CD4-positive, CD25-positive, alpha-beta regulatory T cell (primary cell): ENCODE measurements at places on chromosomes 16 and 17. TPM values are rescaled to one million over a fixed set of nuclear protein-coding genes. Genes with fewer than 3 reads are reported as not detected.

The KRTAP1-1 gene
- not detected for total RNA-seq

The SLC47A2 gene
- total RNA-seq = not detected

The KIAA0753 gene
- total RNA-seq = 11.4 TPM

The SLC16A6 gene
- 11.5 TPM for total RNA-seq

The QPRT gene
- 2.4 TPM for total RNA-seq

The MT1G gene
- total RNA-seq = not detected

The TBC1D3C gene
- 2.0 TPM for total RNA-seq

The CHST5 gene
- not detected for total RNA-seq

- no peak for DNase-seq
Measured at GRCh38 chr17:14038206-14038605, 31.1 kb upstream of the COX10 start.

- no peak for DNase-seq
Measured at GRCh38 chr17:50059759-50060273, 3.9 kb downstream of the ITGA3 start.

DNA sequence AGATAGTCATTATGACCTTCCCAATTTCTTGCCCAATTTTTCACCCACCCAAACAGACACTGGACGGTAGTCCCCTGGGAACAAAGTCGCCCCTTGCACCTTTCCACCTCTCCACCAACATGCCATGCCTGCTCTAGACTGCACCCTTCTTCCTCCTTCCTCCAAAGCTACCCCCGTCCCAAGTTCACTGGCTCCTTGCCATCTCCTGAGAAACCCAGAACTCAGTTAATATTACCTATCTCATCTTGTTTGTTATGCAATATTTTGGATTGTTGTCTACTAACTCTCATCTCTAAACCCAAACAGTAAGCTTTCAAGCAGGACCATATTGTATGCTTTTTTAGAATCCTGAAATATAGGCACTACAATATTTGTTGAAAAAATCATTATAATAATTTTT lies 63.3 kb downstream of the USP31 start:
- DNase-seq = no peak

DNA sequence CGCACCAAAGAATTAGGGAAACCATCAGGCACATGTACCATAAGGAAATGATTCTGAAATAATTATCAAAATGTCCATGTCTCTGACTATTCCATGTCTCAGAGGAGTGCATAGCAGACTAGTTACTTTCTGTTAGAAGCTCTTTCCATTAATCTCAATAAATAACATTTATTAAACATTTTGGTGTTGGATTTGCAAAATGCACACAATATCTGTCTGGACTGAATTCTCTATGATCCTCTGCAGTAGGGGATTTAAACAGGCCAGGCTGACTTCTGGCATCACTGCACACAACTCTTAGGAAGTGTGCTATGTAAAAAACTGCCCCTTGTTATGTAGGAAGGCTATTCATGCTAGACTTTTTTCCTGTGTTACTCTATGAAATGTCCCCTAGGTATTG lies 283.3 kb upstream of the CDH5 start:
- DNase-seq = no peak

- DNase-seq = no peak
Measured at GRCh38 chr16:12262454-12263180, 286.1 kb downstream of the SNX29 start.

- DNase-seq = no peak
Measured at GRCh38 chr17:55743103-55743679, 7.7 kb upstream of the PCTP start.

DNA sequence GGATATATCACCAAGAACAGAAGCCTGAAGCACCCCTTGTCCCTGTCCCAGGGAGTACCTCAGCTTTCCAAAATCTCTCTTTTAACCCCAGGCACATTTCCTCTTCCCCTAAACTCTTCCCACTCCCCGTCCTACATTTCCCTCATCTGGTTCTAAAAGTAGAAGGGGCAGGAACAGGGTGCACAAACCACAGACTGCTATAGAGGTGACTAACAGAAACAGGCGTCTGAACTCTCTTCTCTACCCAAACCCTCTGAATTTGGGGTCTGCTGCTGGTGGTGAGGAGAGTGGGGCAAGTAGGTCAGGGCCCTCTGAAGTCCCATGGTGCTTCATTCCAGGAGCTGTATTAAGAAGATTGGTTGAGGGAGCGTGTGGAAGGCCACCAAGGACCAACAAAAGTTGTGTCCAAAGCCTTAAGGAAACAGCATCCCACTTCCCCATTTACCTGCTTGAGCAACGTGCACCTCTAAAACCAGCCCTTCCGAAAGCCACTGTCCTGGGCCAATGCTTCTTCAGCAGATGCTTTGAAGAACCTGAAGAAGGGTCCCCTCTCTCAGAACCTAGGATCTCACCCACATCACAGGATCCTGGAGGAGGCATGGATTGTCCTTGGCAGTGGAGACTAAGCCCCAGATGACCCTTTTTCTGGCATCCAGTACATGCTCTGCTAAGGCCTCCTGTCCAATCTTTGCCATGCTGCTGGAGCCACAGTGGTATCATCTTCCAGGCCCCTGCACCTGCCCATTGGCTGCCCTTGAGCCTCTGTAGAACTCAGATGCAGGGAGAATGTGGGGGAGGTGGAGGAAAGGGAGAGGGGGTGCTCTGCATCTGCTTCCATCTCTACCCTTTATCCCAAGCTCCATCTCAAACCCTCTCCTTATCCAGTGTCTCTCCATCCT lies 5.7 kb upstream of the NR1D1 start:
- no peak for DNase-seq

DNA sequence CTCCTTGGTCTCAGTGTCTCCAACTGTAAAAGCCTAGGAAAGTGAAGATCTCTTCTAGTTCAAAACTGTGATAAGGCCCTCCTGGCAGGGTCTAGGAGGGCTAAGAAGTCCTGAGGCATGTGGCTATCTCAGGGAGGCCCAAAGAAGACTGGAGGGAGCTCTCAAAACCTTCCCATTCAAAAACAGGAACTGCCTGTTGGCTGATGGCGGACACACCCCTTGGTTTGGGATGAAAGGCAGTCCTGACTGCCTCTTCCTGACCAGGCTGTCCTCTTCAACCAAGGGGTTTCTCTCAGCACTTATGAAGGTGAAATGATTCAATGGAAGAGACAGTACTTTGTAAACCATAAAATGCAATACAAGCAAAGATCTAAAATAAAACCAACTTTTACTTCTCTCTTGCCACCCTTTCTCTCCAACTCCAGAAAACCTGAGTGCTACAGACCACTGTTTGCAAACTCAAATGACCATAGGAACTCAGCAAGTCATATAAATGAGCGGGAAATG lies 4.7 kb downstream of the ZNF764 start:
- no peak for DNase-seq

DNA sequence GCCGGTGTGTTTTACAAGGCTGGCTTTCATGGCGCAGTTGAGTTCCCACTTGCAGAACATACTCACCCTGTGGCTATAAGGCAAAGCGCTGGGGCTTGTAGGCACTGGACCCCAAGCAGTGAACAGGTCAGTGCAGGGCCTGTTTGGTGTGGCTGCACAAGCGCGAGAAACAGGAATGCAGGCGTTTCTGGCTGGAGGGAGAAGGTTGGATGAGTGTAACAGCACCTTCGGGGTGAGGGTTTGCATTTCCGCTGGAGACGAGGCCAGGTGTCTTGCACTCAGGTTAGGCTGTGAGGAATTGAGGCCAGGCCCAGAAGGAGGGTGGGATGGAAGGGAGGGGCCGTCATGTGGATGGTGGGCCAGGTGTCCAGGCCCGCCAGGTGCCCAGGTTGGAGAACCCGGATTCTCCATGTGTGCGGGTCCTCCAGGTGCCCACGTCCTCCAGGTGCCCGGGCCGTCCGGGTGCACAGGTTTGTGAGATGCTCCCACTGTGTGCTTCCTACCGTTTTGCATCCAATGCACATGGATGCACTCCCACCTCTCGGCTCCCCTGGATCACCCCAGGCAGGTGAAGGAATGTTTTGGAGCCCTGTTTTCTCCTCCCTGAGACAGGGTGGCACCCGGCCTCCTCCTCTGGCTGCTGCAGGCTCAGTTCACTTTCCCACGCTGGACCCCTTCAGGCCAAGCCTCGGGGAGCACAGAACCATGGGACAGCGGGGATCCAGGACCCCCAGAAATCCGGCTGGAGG lies 46.0 kb downstream of the SLC7A5 start:
- DNase-seq = no peak

DNA sequence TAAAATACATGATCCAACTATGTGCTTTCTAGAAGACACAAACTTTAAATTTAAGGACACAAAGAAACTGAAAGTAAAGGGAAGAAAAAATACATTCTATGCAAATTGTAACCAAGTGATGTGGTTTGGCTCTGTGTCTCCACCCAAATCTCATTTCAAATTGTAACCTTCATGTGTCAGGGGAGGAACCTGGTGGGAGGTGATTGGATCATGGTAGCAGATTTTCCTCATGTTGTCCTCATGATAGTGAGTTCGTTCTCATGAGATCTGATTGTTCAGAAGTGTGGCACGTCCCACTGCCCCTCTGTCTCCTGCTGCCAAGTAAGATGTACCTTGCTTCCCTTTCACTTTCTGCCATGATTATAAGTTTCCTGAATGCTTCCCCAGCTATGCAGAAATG lies 15.0 kb downstream of the OR1A1 start:
- DNase-seq = peak; percentile 53

- no peak for DNase-seq
Measured at GRCh38 chr16:30478766-30479478, 6.4 kb downstream of the ITGAL start.

- no peak for DNase-seq
Measured at GRCh38 chr17:80652756-80653330, 108.2 kb downstream of the RPTOR start.

DNA sequence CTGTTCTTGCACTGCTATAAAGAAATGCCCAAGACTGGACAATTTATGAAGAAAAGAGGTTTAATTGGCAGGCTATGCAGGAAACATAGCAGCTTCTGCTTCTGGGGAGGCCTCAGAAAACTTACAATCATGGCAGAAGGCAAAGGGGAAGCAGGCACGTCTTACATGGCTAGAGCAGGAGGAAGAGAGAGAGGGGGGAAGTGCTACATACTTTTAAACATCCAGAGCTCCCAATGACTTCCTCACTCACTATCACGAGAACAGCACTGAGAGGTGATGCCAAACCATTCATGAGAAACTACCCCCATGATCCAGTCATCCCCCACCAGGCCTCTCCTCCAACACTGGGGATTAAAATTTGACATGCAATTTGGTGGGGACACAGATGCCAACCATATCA lies 13.3 kb downstream of the WFIKKN2 start:
- DNase-seq = no peak

GRCh38 chr16:21208446-21209230 lies 2.7 kb downstream of the ZP2 start:
- no peak for DNase-seq

DNA sequence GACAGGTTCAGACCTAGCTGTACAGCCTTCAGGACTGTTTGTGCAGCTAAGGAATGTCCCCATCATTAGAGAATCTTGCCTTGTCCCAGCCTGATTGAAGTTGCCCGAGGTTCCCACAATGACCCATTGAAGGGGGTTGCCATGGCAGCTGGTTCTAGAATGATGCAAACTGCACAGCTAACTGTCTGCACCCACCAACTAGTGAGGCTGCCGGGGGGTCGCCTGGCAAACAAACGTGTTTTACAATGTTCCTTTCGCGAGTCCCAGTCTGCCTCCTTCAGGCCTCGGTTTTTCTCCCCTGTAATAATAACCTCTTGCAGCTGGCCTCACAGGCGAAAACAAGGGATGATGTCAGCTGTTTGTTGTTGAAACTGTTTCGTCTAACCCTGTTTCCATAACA lies 5.5 kb downstream of the C16orf96 start:
- no peak for DNase-seq

DNA sequence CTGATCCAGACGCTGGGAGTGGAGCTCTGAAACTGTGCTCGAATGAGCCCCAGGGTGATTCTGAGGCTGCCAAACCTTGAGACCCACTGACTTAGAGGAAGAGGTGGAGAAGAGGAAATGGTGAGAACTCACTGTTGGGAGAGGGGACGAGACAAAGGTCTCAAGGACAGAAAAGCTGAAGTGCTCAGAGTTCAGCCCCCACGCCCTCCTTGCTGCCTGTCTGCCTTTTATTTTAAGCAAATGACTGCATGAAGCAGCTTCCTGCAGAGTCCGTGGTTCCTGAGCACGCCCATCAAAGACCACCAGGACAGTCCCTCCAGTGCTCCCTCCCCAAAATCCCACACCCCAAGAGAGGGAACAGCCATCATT lies 20.4 kb downstream of the COTL1 start:
- no peak for DNase-seq

- DNase-seq = no peak
Measured at GRCh38 chr17:49521471-49522356, 26.6 kb downstream of the NGFR start.

DNA sequence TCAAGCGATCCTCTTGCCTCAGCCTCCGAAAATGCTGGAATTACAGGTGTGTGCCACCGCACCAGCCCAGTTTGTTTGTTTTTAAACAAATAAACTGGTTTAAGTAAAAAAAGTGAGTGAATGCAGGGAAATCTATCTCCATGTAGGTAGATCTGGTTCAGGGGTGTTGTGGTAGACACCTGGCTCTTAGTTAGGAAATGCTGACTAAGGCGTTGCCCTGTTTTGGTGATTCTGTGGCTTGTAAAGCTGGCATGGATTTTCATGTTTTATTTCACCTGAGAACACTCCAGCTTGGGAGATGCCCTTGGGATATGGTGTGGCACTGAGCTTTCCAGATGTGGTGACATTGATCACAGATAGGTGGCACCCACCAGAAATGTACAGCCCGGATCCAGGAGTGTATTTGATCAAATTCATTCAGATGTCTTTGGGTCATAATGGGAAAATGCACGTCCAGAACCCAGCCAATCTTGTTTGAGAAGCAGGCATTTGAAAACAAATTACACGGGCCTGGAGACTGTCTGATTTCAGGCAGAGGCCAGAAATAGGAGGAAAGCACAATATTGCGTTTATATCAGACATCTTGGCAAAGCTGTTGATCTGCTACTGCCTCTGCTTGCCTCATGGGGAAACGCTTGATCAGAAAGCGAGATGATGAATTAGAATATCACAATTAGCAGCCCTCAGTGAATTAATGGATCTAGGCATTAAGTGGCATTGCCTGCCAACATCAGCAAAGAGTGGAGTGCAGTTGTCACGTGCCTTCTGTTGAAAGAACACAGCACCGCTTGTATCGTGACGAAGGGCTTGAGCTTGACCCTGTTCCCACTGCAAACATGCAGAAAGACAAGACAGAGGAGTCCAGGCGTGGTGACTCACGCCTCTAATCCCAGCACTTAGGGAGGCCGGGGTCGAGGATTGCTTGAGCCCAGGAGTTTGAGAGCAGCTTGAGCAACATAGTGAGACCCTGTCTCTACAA lies 7.3 kb upstream of the IL34 start:
- no peak for DNase-seq

GRCh38 chr17:46167826-46168569 lies 25.2 kb downstream of the KANSL1 start:
- no peak for DNase-seq

GRCh38 chr16:2855536-2855935 lies 2.4 kb downstream of the PRSS22 start:
- DNase-seq = no peak

DNA sequence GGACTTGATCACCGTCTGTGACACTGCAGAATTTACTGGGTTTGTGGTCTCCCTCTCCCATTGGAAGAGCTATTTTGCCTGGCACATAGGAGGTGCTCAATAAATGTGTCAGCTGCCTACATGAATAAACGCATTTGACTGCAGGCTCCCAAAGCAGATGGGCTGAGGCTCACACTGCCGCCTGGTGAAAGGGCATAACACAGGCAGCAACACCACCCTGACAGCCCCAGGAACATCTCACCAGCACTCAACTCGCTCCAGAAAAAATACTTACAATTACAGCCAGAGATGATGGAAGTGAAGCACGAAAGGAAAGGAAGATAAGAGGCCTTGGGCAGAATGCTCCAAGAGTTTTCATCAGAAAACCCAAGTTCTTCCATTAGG lies 73.9 kb downstream of the RPH3AL start:
- DNase-seq = no peak
